H54 (cell line): ENCODE measurements at places on chromosomes 6 and 20.

DNA sequence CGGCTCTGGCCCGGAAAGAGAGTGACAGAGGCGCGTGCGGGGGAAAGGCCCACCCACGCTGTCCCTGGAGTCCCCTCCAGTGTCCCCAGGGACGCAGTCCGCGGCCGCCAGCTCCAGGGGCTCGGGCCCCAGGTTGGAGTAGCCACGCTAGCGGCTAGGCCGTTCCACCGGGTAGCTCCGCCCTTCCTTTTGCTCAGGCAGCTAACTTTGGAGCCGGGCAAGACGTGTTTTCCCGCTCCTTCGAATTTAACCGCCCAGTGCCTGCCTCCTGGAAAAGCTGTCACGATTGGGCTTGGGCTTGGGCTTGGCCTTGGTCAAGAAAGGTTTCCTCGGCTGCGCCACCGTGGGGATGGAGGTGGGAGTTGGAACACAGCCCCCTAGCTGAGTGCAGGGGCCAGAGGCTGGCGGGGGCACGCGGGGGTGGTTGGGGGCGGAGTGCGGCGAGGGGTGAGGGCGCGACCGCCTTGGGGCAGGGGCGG is 4.7 kb downstream of the LINC00237 start:
- DNase-seq: no peak

- DNase-seq: no peak
Measured at GRCh38 chr6:111799576-111800258, 73.5 kb downstream of the FYN start.

DNA sequence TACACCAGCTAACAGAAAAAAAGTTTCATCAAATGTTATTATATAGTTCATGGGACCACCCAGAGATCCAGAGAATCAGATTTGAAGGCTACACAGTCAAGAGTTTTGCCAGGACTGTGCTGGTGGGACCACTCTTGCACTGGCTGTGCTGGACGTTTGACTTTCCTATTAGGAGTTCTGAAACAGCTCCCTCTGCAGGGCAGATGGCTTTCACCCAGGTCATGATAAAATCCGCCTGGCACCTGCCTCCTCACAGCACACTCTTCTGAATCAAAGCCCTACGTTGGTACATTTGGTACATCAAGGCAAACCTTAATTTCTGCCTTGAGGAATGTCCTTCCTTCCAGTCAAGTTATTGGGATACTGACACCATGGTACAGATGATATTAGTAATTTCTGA is 302.1 kb downstream of the ZNF217 start:
- peak; percentile 12 for DNase-seq

DNA sequence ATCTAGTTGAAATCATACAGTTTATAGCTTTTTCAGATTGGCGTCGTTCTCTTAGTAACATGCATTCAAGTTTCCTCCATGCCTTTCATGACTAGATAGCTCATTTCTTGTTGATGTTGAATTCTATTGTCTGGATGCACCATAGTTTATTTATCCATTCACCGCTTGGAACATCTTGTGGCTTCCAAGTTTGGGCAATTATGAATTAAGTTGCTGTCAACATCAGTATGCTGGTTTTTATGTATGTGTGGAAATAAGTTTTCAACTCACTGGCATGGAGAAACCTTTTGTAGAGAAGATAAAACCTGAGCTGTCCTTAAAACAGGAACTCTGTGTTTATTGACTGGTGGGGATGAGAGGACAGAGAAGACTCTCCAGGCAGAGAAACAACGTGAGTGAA is 248.0 kb downstream of the CDC5L start:
- DNase-seq: no peak

- DNase-seq: no peak
Measured at GRCh38 chr6:154229786-154230185, 126.8 kb downstream of the IPCEF1 start.

DNA sequence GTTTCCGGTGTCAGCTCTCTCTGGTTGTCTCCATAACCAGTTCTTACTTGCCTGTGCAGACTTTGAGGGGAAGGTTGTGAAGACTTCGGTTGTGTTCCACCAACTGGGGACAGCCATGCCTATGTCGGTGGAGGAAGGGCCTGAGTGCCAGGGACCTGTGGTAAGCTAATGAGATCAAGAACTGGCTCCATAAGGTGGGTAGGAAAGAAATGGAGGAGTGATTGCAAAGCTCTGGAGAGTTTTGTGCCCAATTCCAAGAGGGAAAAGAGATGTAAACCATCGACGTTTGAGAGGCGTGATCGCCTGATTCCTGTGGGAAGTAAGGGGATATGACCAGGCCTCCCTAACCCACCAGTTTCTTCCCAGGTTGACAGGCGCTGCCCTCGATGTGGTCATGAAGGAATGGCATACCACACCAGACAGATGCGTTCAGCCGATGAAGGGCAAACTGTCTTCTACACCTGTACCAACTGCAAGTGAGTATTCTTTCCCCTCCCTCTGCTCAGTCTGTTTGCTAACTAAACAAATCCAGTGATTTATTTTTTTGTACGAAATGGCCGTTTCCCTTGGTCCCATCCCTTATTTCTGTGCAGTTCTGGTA is 893 bp downstream of the POLR1H start:
- no peak for DNase-seq

- no peak for DNase-seq
Measured at GRCh38 chr6:150761771-150762170, 103.7 kb upstream of the MTHFD1L start.

GRCh38 chr6:52493669-52494068 is 73.5 kb downstream of the EFHC1 start:
- no peak for DNase-seq

GRCh38 chr6:81387163-81387562 is 365.3 kb downstream of the TENT5A start:
- DNase-seq: no peak

DNA sequence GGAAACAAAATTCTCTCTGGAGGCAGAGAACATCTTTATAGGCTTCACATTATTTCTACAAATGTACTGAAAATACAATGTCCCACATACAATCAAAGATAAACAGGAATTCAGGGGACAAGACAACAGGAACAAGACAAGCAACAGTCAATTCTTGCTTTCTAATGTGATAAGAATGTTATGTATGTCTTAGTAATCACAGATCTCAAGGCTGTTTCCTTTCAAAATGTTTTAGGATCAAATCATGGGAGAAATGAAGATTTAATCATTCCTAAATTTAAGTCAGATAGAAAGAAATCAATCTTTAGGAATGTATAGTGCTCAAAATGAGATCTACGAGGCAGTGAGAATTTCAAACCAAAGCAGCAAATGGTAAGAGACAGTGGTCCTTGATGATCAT is 32.1 kb downstream of the NEDD9 start:
- DNase-seq: no peak

DNA sequence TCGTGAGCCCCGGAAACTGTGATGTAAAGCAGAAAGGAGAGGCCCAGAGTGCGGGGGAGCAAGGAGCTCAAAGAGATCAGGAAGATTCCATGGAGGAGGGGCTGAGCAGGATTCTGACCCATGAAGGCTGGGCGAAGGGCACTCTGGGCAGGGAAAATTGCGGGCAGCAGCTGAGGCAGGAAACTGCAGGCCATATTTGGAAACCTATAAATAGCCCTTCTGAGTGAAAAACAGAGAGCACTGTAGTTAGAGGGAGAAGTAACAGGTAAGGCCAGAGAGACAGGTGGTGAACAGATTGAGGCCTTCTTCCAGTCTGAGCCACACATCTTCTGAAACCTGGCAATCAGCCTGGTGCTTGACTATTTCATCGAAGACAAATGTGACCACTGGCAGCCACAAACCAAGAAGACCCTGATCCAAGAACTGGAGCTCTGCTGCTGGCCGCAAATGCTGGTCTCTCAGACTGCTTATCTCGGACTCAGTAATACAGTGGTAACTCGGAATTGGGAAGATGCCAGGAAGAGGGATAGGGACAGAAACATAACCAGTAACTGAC is 14.1 kb upstream of the BEND3 start:
- no peak for DNase-seq

DNA sequence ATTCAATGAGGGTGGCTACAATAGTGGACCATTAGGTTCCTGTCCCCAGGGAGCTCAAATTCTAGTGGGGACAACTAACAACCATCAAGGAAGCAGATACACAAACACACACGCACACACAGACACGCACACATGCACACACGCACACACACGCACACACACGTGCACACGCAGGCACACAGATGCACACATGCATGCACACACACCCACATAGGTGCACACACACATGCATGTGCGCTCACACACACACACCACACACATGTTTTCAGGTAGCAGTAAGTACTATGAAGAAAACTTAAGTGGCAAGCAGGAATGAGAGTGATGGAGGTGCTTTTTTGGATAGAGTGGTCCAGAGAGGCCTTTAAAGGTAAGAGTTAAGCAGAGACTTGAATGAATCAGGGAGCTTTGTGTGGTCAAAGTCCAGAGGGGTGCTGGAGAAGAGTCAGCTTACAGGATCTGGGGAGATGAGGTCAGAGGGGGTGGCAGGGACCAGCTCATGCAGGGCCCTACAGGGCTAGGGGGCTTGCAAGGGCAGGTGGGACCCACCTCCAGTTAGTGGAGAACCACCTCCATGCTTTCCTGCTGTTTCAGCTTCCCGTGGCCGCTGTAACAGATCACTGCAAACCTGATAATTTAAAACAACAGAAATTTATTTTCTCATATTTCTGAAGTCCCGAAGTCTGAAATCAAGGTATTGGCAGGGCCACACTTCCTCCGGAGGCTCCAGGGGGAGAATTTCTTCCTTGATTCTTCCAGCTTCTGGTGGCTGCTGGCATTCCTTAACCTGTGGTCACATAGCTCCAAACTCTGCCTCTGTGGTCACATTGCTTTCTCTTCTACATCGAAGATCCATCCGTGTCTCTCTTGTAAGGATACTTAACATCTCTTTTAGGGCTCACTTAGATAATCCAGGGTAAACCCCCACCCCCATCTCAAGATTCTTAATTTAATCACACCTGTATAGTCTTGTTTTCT is 6.9 kb upstream of the NSFL1C start:
- no peak for DNase-seq

GRCh38 chr6:6007366-6008088 is 802 bp upstream of the NRN1 start:
- no peak for DNase-seq

GRCh38 chr6:131024565-131024964 is 38.5 kb downstream of the EPB41L2 start:
- no peak for DNase-seq

DNA sequence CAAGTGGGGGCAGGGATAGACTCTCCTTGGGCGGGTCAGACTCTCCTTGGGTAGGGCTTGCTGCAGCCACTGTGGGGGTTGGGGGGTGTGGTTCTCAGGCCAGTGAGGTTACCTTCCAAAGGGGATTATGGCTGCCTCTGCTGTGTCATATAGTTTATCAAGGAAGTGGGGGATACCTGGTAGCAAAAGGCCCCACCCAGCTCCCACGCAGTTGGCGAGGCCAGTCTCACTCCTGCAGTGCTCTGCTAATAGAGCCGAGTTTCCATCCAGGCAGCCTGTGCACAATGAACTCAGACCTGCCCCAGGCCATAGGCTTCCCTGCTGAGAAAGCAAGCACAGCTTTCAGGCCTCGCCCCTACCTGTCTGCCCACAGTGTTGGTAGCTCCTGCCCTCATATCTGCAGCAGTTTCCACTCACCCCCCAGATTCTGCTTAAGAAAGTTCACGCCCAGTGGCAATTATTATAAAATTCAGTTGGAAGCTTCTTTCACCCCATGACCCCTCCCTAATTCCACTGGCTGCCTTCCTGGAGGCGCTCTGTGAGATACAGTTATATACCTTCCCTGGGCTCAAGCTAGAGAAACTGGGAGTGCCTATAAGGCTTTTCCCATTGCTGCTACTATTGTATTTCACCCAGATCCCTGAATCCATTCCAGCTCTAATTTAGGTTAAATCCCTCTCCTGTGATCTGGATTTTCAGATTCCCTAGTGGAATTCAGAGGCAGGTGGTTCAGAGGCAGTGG is 56.1 kb downstream of the HDDC2 start:
- DNase-seq: no peak

DNA sequence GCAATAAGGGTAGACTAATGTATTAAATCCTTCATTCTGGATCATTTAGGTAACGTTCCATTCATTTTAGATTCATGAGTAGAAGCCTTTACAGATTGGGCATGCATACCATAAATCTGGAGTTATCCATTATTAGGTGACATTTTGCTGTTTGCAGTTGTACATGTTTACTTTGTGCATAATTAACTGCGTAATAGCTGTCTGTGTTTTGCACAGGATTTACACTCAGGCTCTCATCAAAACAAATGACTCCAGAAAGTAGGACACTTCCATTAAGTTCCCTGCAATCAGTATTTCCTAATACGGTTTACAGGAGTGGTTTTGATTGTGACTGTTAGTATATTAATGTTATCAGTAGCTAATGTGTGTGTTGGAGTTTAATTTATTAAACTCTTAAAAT is 997.4 kb downstream of the HACE1 start:
- DNase-seq: no peak

DNA sequence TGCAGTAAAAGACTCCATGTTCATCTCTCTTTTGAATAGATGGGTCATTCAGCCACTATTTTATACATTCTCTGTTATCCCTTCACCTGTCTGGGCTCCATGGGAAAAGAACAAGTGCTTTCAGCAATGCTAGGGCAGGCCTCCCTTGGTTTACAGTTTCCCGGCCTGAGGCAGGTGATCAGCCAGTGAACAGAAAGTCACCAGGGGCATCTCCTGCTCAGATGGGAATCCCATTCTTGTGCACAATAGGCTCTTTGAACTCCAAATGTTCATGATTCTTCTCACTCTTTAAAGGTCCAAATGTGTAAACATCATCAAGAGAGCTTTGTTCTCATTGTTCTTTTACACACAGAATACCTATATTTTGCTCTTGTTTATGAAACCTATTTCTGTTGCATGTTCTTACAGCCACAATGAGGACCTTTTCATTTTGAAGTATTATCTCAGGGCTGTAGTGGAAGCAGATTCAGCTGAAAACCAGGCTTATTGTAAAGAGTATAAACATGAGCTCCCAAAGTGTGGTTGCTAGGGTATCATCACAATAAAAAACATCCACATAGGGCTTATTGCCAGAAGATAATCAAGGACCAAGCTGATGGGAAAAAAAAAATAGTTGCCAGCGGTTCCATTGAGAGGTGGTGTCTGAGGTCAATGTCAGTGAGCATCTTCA is 267.1 kb upstream of the SGK1 start:
- DNase-seq: no peak

DNA sequence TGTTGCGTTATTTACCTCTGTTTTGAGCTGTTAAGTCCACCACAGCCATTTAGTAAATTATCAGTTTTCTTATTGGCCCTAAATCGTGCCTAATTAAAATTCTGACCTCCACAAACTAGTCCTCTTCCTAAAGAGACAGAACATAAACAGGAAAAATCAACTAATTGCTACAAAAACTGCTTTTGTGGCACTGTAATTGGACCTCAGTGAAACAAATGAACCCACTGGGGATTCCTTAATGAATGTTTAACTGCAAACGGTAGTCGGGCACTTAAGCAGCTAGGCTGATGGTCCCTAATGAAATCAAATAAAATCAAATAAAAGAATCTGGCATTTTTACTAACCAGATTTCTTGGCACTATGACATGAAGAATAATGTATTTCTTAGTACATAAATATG is 513.4 kb upstream of the SLC35B3 start:
- no peak for DNase-seq

GRCh38 chr20:10550204-10551118 is 115.4 kb downstream of the SLX4IP start:
- no peak for DNase-seq

GRCh38 chr6:127131275-127131674 is 12.8 kb downstream of the RSPO3 start:
- DNase-seq: no peak
